Vagina (tissue), 2 donors: ENCODE measurements at places on chromosomes 16 and 17.

DNA sequence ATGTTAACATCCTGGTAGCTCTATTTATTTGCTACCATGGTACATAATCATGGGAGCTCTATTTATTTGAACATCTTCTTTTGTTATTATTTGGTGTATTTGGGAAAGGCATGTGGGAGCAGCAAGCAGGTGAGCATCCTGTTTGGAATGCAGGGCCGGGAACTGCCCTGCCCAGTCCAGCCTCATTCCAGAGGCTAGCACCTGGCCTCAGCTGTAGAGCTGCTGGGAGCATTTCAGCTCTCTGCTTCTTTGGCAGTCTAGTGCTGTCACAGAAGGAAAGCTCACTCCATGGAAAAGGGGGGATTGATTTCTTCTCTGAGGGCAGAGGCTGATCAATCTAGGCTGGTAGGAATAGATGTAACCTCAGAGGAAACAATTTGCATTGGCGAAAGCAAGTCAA, 112.5 kb downstream of the WWOX start:
- no peaks in the 10 kb centered on the region for H3K36me3 ChIP-seq
- H3K4me1 ChIP-seq: no peaks in the 10 kb centered on the region
- DNase-seq: no peak
- H3K27ac ChIP-seq: no peak overlapping the region

DNA sequence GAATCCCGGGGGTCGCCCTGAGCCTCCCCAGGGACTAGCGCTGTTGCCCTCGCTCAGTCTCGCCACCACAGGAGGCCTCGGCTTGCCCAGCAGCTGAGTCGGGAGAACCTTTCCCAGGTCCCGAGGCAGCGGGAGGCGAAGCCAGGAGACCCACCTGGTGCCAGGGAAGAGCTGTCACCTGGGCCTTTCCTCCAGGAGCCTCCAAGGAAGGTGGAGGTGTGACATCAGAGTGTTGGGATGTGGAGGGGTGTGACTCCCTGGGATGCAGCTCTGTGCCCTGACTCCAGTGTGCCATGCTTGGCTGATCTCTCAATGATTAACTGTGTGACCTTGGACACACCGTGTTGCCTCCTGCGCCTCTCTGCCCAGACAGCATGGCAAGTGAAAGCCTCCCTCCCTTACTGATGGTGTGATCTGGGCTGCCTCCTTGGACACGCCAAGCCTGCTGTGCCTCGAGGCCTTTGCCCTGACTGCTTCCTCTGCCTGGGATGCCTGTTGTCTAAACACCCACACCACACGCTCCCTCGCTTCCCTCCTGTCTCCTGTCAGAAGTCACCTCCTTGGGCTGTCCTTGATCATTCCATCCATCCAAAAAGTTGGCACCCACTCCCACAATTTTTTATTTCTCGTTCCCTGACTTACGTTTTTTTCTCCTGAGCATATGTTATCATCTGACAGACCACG, 88.0 kb downstream of the CMIP start:
- H3K27ac ChIP-seq: peak overlapping the region; percentile 22
- no peak for DNase-seq
- H3K4me3 ChIP-seq: no peak overlapping the region
- H3K27me3 ChIP-seq: no peaks in the 10 kb centered on the region
- H3K36me3 ChIP-seq: no peaks in the 10 kb centered on the region
- peaks cover 59% of the 10 kb centered on the region for H3K4me1 ChIP-seq

DNA sequence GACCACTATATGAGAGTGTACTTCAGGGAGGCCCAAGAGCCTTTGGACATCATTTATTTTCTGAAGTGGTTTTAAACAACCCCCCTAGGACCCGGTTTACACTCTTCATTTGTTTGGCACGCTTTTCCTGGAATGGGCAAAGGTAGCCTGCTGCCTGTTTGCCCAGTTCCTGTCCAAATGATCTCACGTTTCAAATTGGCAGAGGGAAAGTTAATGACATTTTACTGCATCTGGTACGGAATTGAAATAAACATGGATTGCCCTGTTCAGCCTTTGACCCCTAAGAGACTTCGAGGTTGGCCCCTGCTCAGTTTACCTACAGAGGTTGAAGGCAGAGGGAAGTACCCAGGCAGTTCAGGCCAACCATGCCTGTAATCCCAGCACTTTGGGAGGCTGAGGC, 5.8 kb upstream of the RPRML start:
- no peaks in the 10 kb centered on the region for H3K36me3 ChIP-seq
- no peak overlapping the region for H3K27ac ChIP-seq
- no peak overlapping the region for H3K4me3 ChIP-seq
- DNase-seq: no peak

DNA sequence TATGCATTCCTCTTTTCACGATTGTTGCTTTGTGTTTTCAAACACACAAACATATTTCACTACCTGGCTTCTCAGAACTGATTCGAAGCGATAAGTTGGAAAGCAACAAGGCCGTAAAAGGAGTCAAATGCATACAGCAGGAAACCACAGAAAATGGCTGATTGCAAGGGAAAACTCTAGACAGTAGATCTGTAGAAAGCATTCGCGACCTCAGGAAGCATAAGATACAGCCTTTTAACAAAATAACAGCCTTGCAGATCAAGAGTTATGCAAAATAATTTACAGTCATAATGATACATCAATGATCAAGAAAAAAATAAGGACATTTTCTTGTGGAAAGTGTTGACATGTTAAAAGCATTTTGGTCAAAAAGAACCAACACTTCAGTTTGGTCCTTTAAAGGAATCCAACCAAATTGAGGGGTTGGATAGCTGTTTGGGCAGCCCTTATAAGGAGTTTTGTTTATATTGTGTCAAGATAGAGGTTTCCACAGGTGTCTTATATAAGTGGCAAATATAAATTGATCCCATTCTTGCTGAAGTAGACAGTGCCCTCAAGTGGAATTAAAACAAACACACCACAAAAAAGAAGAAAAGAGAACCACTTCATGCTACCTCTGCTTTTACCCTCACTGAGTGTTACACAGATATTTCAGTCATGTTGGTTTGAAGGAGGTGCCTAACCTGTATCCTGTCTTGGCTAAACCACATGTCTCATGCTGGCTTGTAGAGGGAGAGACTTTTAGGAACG, 5.5 kb downstream of the CYLD start:
- H3K36me3 ChIP-seq: no peaks in the 10 kb centered on the region
- H3K4me3 ChIP-seq: no peak overlapping the region
- no peak for DNase-seq
- H3K27ac ChIP-seq: peak overlapping the region; percentile 13

GRCh38 chr16:74309789-74310781, 13.5 kb downstream of the PSMD7 start:
- H3K36me3 ChIP-seq: peaks cover 20% of the 10 kb centered on the region
- H3K4me3 ChIP-seq: no peak overlapping the region
- no peak for DNase-seq
- H3K27me3 ChIP-seq: no peaks in the 10 kb centered on the region
- no peak overlapping the region for H3K27ac ChIP-seq

- H3K27ac ChIP-seq: peak overlapping the region; percentile 36
- peak; percentile 83 for DNase-seq
- H3K4me1 ChIP-seq: peaks cover 19% of the 10 kb centered on the region
- no peak overlapping the region for H3K4me3 ChIP-seq
These were observed 8.9 kb upstream of the TMEM220 start for GRCh38 chr17:10738521-10739258.

DNA sequence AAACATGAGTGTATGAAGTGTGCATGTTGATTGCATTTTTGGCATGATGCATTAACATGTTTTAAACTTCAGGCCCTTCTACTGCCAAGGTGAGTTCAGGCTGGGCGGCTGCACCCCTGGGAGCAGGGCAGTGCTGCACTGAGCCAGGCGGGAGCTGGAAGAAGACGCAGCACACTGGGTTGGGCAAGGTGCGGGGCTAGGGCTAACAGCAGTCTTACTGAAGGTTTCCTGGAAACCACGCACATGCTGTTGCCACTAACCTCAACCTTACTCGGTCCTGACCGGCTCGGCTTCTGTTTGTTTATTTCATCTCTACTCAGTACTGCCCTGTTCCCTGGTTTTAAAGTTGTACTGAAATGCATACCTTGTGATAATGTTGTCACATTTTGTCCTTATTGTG, 61.0 kb downstream of the MAP2K4 start:
- H3K4me1 ChIP-seq: peaks cover 11% of the 10 kb centered on the region
- no peak overlapping the region for H3K27ac ChIP-seq
- no peaks in the 10 kb centered on the region for H3K27me3 ChIP-seq
- DNase-seq: no peak
- H3K4me3 ChIP-seq: no peak overlapping the region

- H3K27me3 ChIP-seq: no peaks in the 10 kb centered on the region
- H3K4me1 ChIP-seq: no peaks in the 10 kb centered on the region
- H3K36me3 ChIP-seq: no peaks in the 10 kb centered on the region
- DNase-seq: no peak
- no peak overlapping the region for H3K4me3 ChIP-seq
These were observed 296.0 kb downstream of the CEP112 start for GRCh38 chr17:65895969-65896368.

DNA sequence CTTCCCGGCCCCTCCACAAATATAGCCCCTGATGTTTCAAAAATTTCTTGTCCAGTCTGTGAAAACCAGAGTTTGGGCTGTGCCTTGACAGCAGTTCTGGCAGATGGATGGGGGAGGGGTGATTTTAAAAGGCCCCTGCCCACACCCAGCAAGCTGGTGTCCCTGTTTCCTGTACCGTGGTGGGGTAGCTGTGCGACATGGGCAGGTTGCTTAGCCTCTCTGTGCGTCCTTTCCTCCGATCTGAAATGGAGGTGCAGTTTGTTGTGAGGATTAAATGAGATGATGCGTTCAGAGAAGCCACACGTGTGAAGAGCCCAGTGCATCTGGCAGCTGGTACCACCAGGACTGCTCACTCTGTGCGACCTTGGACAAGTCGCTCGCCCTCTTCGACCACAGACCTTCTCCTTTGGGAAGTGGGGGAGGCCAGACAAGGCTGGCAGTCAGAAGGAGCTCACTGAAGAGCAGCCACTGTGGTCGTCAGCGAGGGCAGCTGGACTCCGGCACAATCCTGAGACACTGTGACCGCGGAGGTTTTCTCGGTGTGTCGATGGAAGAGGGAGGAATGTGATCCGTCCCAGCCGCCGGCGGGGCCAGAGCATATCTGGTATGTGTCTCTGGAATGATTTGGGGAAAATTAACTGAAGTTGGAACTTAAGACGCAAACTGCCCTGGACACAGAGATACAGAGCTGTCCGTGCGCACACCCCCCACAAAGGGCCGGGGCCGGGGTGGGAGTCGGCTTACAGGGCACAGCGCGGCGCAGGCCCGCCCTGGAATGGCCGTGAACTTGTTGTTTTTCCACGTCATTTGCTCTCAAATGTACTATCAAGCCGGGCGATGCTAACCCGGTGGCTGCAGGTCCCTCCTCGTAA, 721 bp upstream of the WFIKKN2 start:
- H3K4me1 ChIP-seq: peaks cover 31% of the 10 kb centered on the region
- no peaks in the 10 kb centered on the region for H3K27me3 ChIP-seq
- no peaks in the 10 kb centered on the region for H3K36me3 ChIP-seq
- no peak for DNase-seq
- H3K4me3 ChIP-seq: peak overlapping the region; percentile 30

- no peaks in the 10 kb centered on the region for H3K27me3 ChIP-seq
- H3K27ac ChIP-seq: peak overlapping the region; percentile 12
- H3K4me1 ChIP-seq: peaks cover 42% of the 10 kb centered on the region
- H3K4me3 ChIP-seq: no peak overlapping the region
- no peaks in the 10 kb centered on the region for H3K36me3 ChIP-seq
- no peak for DNase-seq
These were observed 99.9 kb upstream of the FAM20A start for GRCh38 chr17:68701046-68701445.

GRCh38 chr16:78549366-78549765, 449.9 kb downstream of the WWOX start:
- H3K4me3 ChIP-seq: no peak overlapping the region
- no peak overlapping the region for H3K27ac ChIP-seq
- DNase-seq: no peak
- H3K36me3 ChIP-seq: no peaks in the 10 kb centered on the region
- H3K27me3 ChIP-seq: no peaks in the 10 kb centered on the region

DNA sequence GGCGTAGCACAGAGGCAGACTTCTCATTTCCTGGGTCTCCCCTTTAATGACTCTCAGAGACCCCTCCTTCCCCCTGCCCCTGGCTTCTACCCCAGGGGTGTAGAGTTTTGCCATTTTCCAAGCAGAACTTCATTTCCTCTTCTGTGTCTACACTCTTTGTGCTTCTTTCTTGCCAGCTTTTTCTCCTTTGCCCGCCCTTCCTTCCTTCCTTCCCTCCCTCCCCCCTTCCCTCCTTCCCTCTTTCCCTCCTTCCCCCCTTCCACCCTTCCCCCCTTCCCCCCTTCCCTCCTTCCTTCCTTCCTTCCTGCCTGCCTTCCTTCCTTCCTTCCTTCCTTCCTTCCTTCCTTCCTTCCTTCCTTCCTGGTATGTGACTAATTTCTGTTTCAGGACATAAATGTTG, 47.0 kb downstream of the MAPT start:
- H3K27me3 ChIP-seq: no peaks in the 10 kb centered on the region
- peak overlapping the region; percentile 64 for H3K27ac ChIP-seq
- no peak overlapping the region for H3K4me3 ChIP-seq
- H3K4me1 ChIP-seq: peaks cover 24% of the 10 kb centered on the region
- H3K36me3 ChIP-seq: no peaks in the 10 kb centered on the region

DNA sequence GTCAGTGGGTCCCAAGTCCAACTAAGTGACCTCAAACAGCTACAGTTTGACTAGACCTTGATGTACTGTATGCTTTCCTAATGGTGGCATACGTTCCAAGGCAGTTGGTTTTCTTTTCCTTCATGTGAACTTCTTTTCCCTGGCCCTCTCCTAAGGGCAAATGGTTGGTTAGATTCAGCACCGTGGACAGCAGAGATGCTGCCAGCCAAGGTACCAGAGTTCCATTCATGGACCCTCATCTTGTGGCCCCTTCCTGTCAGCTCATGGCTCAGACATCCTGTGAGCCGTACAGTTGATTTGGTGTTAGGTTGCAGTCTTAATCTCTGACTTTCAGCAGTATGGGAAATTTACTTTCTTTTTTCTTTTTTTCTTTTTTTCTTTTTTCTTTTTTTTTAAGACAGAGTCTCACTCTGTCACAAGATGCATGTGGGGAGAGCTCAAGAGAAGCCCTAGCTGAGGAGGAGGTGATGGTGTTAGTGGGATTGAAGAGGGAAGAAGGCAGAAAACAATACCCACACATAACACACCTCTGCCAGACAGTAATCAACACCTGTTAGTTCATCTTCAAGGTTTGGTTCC, 122.4 kb downstream of the USP31 start:
- no peak overlapping the region for H3K27ac ChIP-seq
- DNase-seq: no peak
- no peak overlapping the region for H3K4me3 ChIP-seq
- H3K4me1 ChIP-seq: no peaks in the 10 kb centered on the region
- H3K36me3 ChIP-seq: no peaks in the 10 kb centered on the region
